ENCODE measurements at places on chromosomes 16 and 17. TPM values are rescaled to one million over a fixed set of nuclear protein-coding genes. Genes with fewer than 3 reads are reported as not detected.

DNA sequence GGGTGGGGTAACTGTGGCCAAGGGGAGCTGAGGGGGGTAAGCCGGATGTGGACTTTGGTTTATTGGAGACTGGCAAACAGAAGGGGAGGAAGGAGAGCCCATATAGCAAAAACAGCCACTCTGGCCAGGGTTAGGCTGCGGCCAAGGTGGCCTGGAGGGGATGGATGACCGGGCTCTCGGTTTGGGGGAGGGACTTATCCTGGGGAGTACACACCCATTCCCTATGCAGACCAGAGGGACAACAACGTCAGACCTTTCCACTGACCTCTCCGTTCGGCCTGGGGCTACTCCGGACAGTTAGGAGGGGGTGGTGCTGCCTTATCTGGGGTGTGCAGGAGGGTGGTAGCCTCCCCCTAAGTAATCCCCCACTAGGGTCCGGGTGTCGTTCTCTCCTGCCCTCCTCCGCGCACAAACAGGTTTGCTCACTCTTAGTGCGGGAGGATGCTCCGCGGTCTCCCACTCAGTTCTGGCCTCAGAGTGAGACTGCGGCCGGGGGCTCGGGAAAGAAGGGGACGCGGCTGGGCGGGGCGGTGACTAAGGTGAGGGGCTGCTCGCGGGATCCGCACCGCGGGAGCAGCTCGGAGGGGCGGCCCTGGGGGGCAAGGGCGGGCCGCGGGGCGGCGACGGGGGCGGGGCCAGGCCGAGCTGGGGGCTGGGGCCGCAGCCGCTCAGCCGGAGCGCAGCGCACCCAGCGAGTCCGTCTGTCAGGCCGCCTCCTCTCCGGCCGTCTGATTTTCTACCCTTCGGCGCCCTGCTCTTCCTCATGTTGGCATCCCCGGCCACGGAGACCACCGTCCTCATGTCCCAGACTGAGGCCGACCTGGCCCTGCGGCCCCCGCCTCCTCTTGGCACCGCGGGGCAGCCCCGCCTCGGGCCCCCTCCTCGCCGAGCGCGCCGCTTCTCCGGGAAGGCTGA is at the start of gene WNK4:
TSS of gene WNK4 (plus strand) at position 675 of the 915 bp plus-strand sequence. CDS start at position 764, 89 bp downstream.
- peak; percentile 89 for DNase-seq

DNA sequence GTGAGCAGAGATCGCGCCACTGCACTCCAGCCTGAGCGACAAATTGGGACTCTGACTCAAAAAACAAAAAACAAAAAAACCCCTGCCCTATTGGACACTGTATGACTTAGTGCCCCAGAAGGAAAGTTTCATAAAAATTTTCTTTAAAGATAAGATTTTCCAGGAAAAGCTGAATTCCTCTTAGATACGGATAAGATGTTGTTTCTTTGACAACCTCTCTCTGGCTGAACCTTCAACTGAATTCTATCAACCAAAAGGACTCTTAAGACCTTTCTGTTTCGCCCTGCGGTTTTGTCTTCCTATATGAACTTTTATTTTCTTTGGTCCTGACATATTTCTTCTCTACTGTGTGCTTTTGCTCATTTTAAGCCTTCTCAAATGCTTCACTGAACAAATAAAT is 35.8 kb downstream of the CPPED1 start:
- DNase-seq: no peak

DNA sequence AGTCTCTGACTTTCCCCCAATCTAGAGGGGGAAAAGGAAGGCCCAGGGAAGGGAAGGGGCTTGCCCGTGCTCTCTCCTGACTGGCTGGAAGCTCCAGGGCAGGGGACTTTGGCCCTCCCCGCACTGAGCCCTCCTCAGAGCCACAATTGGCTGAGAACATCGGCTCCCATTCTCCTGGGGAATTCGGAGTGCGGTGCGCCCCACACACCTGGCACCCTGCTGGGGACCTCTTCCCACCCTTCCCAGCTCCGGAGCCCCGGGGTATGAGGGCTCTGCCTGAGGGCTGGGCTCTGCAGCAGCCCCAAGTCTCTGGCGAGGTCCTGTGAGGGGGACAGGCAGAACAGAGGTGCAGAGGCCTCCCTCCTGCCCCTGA is 36.0 kb downstream of the PIMREG start:
- DNase-seq: no peak

GRCh38 chr17:81673561-81674258 is 7.2 kb downstream of the CCDC137 start:
- DNase-seq: no peak

DNA sequence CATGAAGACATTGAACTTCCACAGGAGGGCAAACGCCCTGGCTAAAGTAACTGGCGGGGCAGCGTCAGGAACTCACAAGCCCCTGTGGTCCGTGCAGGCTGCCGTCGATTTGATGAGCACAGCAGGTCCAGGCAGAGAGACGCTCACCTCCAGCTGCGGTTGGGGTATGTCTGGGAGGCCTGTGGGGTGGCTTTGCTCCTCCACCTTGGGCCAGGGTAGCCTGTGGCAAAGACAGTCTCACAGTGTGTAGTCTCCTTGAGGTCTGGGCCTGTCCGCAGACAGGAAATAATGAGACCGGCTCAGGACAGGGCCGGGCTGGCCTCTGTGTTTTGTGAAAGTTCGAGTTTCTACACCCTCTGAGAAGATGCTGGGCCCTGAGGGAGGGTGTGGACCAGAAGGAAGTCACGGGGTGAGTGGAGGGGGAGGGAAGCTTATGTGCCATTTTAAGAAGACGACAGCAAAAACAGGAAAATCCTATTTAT is 103.3 kb downstream of the METRNL start:
- peak; percentile 33 for DNase-seq

The TMIGD1 gene
- 125 TPM for total RNA-seq

The TP53TG3B gene
- total RNA-seq: not detected

The EFCAB13 gene
- 3.2 TPM for total RNA-seq

The CCDC137 gene
- total RNA-seq: 19.4 TPM
